ENCODE measurements at places on chromosomes 11 and 22.

GRCh38 chr11:47183031-47183856 lies 3.0 kb downstream of the PACSIN3 start:
- DNase-seq = no peak

DNA sequence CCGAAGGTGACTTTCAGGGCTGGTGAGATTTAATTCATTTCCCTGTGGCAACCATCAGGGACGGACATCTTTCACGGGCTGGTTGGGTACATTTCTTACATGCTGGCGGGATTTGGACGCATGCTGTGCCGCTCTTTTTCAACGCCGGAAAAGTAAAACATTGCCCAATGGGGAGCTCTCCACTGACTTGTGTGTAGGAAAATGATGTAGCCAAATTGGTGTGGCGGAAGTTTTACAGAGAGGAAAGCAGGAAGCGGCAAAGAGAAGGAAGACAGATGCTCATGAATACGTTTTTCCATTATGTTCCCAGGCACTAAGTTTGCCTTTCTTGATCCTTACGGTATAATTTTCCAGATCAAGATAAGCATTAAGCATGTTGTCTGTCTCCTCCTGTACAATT lies 375.8 kb downstream of the NTM start:
- no peak for DNase-seq

GRCh38 chr22:37244114-37244921 lies at the start of gene RAC2:
Gene RAC2, minus strand, starts transcription at chr22:37244269. Its CDS starts 121 bp downstream, at chr22:37244148.
- no peak for DNase-seq

- no peak for DNase-seq
Measured at GRCh38 chr11:102415304-102415916, 37.2 kb downstream of the TMEM123 start.

- DNase-seq = no peak
Measured at GRCh38 chr11:43493431-43493830, 134.7 kb downstream of the TTC17 start.

GRCh38 chr11:61023086-61023965 lies 51.8 kb downstream of the CD6 start:
- no peak for DNase-seq

- DNase-seq = peak; percentile 78
Measured at GRCh38 chr11:12411806-12412727, 34.7 kb downstream of the PARVA start.

DNA sequence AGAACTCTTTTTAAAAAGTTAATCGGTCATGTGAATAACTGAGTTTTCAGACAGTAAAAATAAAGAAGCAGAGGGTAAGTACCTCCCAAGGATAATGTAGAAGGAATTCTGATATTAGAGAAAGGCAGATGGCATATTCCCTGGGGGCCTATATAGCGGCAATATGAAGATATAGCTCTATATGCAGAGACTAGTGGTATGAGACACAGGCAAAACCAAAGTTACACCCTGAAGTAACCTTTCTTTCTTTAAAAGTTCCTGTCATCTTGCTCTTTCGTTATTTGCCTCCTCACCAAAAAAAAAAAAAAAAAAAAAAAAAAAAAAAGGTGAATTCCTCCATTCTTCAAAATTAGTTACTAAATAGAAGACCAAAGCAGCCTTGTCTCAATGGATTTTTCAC lies 76.2 kb upstream of the ARHGAP32 start:
- no peak for DNase-seq

GRCh38 chr22:19566279-19567156 lies 42.3 kb upstream of the CLDN5 start:
- DNase-seq = no peak

DNA sequence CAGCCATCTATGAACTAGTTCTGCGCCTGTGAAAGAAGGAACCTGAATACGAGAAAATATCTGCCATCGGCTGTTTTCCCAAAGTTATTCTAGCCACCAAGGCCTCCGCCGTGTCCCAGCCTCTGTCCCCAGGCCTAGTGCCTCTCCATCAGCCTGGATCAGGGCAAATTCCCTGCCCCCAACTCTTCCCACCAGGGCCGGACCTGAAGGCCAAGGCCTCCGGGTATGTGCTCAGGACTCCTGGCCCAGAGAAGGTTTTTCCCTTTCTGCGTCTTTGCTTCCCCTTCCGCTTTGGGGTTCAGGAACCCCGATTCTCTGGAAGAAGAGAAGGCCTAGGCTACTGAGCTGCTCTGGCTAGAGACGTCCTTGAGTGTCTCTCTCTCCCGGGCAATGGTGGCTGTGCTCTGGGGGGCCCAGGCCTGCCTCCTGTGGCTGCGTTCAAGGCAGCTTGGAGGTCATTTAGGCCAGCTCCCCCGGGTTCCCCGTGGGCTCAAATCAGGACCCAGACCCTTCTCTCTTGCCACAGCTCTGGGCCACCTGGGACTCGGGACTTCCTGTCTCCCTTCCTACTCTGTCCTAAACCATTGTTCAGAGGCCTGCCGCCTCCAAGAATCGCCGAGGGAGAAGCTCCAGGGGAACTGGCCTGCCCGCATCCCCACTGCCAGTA lies 1.6 kb downstream of the ALX4 start:
- DNase-seq = no peak

- no peak for DNase-seq
Measured at GRCh38 chr22:44678556-44679305, 23.3 kb upstream of the PRR5 start.

DNA sequence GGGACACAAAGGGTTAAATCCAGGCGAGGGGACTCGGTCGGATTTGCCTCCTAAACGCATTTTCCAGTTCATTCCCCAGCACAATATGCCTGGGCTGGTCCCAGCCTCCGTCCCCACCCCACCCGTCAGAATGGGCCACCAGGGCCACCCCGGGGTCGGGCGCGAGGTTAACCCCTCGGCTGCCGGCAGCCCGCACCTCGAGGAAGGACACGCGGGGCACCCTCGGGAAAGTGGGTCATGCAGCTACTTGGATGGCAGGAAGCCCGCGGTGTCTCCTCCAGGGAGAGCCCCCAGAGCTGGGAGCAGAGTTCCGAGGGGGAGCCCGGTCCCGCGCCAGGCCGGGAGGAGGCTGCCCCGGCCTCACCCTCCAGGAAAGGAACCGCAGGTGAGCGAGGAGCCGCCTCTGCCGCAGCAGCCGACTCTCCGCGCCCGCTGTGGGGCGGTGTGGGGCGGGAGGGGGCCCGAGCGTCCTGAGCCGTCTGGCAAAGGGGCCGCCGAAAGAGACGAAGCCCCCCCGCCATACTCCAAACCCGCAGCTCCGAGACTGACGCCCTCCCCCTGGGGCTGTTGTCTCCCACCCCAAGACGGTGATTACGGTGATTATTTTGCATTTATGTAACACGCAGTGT lies 1.4 kb downstream of the NECTIN1 start:
- peak; percentile 50 for DNase-seq

GRCh38 chr11:116123739-116124138 lies 619.5 kb upstream of the CADM1 start:
- DNase-seq = no peak

DNA sequence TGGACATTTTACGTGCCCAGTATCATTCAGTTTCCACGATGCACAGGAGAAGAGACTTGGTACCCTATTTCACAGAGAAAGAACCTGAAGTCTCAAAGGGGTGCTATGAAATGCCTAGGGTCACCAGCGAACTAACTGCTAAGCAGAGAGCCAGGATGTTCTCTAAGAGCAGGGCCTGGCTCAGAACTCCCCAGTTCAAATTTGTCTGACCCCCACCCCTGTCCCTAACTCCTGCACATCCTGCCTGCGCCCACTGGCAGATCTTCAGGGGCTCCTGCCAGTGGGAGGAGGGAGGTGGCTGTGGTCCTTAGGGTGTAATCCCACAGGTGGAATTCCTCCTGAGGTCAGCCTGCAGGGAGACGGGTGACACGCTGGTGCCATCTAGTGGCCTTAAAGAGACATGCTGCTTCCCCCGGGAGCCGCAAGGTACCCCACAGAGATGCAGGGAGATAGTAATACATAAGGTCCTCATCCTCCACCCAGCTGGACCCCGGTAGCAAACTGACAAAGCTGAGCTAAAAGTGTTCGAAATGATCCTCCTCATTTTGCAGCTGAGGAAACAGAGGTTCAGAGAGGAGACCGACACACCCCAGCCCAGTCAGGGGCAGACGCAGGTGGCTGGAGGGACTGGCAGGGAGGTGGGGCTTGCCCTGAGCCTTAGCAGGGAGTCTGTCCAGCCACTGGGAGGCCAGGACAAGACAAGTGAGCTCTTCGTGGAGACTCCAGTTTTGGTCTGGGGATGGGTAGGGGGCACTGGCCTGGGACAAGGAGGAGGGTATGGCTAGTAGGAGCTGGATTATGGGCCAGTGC lies 34.1 kb downstream of the MB start:
- DNase-seq = peak; percentile 91

DNA sequence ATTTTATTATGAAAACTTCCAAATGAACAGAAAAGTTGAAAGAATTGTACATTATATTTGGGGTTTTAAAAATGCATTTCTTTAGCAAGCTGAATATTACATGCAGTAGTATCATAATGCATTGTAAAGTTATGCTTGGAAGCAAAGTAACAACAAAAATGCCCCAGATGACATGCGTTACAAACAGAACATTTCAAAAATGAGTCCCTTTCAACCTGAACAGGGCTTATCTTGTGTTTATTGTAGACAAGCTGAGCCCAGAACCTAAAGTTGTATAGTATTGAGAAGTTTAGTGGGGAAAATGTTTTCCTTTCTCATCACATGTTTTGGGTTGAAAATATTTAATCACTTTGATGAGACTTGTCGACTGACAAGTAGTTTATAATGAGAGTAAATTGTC lies 68.8 kb downstream of the CECR2 start:
- no peak for DNase-seq

DNA sequence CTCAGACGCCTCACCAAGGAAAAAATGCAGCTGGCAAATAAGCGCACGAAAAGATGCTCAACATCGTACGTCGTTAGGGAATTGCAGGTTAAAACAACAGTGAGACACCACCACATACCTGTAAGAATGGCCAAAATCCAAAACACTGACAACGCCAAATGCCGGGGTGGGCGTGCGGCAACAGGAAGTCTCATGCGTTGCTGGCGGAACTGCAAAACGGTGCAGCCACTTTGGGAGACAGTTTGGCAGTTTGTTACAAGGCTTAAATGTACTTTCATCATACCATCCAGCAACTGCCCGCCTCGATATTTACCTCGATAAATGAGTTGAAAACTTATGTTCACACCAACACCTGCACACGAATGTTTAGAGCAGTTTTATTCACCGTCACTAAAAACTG lies 7.5 kb upstream of the CTSD start:
- no peak for DNase-seq

- DNase-seq = no peak
Measured at GRCh38 chr11:100498780-100499179, 188.3 kb upstream of the ARHGAP42 start.

- no peak for DNase-seq
Measured at GRCh38 chr11:109783840-109784239, 309.4 kb upstream of the ZC3H12C start.

DNA sequence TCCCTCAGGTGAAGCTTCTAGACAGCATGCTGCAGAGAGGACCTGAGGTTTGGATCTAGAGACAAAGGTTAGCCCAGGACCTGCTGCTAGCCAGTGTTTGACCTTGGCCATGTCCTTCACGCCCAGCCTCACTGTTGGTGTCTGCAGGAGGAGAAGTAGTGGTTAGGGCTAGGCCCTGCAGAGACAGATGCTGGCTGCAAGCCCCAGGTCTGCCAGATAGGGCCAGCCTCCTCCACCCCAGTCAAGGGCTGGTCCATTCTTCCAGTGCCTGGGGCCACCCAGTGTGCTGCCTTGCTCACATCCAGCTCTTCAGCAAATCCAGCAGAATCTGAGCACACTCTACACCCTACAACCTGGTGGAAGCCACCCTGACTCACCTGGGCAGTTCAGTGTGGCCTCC lies 21.5 kb upstream of the MIEF1 start:
- no peak for DNase-seq

GRCh38 chr11:84788220-84788619 lies 838.9 kb downstream of the DLG2 start:
- no peak for DNase-seq

DNA sequence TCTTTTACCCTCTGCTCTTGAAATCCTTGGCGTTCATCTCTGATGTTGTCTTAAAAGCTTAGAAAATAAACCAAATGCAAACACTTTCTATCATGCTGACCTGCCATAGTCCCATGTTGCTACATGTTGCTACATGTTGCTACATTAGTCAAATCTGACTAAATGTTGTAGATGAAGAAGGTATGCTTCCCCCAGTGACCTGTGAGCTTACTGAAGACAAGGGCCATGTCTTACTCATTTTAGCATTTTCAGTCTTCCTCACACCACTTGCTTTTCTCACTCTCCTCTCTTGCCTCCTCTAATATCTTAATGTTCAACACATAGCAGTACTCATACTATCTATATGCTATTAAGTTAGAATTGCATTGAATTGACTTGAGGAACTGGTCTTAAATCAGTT lies 346.4 kb upstream of the MTNR1B start:
- DNase-seq = no peak

GRCh38 chr11:67499808-67500483 lies 5.2 kb downstream of the PITPNM1 start:
- DNase-seq = no peak
